ENCODE measurements at places on chromosomes 3 and 15.
A peak's percentile ranks its signal among the peaks of the same experiment; 100 is the strongest.

- no peak for DNase-seq
Observed at GRCh38 chr3:122967356-122967755, 60.2 kb downstream of the SEMA5B start.

DNA sequence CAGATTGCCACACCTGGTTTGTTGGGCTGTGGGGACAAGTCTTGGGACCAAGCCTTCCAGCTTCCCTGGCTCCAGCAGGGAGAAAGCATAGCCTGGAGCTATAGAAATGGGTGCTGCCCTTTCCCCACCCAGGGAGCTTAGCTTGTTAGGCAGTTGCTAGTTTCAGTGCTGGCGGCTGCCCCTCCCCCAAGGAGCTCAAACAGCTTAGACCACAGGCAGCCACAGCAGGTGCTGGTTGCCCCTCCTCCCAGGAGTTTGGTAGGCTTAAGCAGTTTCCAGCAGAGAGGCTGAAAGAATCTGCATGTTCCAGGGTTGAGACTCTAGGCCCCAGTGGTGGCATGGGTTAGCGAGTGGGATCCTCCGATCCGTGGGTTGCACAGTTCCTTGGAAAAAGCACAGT is 889.7 kb downstream of the IGSF11 start:
- DNase-seq, result no peak

- no peak for DNase-seq
Observed at GRCh38 chr3:149933858-149934257, 36.8 kb downstream of the PFN2 start.

GRCh38 chr3:71657831-71658530 is 67.2 kb downstream of the EIF4E3 start:
- no peak for DNase-seq

DNA sequence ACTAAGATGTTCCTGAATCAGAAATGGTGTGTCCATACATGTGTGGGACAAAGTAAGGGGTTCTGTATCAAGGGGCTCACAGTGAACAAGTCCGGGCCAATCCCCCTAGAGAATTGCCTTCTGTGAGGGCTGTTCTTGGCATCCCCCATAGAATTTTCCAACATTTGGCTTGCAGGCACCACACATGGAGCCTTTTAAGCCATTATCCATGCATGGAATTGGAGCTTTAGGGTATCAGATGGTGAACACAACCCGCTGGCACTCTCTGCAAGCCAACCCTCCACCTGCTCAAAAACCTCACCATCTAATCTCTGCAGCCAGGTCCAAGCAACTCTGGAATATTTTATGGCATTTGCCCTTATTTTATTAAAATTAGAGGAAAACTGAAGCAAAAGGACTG is 278.7 kb downstream of the ERC2 start:
- no peak for DNase-seq

GRCh38 chr15:34613997-34614396 is 30.5 kb upstream of the GOLGA8B start:
- DNase-seq, result no peak

DNA sequence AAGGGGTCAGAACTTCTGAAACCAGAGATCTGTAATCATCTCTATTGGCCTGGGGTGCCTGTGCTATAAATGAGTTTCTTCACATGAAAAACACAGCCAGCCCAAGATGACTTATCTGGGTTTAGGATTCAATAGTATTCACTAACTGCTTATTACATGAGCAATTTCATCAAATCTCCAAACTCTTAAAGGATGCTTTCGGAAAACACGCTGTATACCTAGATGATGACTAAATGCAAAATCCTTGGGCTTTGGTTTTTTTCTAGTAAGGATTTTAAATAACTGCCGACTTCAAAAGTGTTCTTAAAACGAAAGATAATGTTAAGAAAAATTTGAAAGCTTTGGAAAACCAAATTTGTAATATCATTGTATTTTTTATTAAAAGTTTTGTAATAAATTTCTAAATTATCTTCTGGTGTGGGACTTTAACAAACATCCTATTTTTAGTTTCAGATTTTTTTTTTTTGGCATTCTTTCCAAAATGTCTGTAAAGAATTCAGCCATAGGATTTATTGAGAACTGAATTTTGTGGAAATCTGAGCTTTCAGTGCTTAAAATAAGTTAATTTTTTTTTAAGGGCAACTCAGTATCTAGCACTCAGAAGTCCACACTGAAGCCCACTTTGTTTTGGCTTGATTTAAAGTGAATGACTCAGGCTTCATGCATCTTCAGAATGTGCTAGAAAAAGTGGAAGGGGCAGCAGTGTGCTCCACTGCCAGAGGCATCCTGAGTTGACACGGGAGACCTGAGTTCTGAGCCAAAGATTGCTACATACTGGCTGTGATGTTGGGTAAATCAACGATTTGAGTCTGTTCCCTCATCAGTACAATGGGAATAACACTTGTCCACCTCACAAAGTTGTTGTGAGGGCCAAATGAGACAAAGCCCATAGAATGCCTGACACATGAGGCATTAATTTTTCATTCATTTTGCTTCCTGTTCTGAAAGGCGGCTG is 18.7 kb downstream of the TMEM43 start:
- no peak for DNase-seq

- DNase-seq, result no peak
Observed at GRCh38 chr15:88800738-88801137, 2.5 kb upstream of the ACAN start.

DNA sequence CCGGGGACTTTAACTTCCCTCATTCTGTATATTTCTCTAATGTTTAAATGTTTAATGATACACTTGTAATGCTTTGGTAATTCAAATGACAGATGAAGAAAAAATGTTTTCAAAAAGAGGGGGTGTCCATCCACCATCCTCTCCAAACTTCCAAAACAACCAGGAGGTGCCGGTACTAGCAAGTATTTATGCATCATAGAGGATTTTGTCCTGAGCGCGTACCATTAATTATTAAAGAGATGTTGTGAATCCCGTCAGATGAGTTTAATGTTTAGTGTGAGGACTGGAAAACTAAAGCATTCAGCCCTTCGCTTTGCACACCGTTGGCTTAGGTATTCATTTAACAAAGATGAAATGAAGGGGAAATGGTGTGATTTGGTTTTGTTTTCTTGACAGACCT is 1.3 kb downstream of the SLC28A1 start:
- no peak for DNase-seq

DNA sequence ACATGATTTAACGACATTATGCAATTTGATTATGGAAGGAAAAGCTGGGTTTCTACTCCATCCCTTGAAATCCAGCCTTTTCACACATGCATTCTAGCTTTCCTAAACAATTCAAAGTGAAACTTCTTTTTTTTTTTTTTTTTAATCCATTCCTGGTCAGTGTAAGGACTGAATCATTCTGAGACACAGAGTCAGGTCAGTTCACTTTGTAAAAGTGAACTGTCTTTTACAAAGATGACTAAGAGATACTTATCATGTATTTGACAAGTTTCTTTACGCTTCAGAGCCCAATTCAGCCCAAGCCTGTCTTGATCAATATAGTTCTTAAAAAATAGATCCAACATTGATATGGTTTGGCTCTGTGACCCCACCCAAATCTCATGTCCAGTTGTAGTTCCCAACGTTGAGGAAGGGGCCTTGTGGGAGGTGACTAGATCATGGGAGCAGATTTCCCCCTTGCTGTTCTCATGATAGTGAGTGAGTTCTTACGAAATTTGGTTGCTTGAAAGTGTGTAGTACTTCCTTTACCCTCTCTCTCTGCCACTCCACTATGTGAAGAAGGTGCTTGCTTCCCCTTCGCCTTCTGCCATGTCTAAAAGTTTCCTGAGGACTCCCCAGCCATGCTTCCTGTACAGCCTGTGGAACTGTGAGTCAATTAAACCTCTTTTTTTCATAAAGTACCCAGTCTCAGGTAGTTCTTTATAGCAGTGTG is 345.6 kb upstream of the THBS1 start:
- DNase-seq, result no peak

DNA sequence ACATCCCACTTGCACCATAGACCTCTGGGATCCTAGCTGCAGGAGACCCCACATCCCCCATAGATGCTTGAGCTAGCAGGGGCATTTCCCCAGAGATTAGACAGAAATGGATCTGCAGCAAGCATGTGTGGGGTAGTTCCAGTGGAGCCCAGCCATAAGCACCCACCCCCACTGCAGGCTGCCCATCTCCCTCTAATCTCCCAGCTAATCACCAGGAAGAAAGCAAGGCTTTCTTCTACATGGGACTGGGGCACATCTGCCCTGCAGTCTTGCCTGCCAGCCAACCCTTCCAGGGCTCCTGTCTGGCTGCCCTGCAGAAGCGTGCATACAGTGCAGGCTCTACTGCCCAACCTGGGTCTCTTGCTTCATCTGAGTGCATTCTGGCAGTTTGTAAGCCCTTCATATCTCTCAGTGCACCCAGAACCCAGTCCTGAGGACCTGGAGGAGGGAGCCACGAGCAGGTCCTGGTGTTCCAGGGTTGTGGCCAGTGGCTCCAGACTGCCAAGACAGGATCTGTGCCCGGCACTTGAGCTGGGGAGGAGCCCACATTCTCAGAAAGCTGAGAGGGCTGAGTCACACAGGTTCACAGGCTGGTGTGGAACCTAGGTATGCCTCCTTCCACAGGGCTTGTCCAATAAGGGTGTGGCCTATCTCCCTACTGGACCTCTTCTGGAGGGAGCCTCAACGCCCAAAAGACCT is 49.9 kb upstream of the IGSF11 start:
- no peak for DNase-seq

GRCh38 chr15:86849136-86849535 is 769.5 kb downstream of the AGBL1 start:
- DNase-seq, result no peak

GRCh38 chr3:37885814-37886213 is 24.1 kb downstream of the CTDSPL start:
- DNase-seq, result no peak

DNA sequence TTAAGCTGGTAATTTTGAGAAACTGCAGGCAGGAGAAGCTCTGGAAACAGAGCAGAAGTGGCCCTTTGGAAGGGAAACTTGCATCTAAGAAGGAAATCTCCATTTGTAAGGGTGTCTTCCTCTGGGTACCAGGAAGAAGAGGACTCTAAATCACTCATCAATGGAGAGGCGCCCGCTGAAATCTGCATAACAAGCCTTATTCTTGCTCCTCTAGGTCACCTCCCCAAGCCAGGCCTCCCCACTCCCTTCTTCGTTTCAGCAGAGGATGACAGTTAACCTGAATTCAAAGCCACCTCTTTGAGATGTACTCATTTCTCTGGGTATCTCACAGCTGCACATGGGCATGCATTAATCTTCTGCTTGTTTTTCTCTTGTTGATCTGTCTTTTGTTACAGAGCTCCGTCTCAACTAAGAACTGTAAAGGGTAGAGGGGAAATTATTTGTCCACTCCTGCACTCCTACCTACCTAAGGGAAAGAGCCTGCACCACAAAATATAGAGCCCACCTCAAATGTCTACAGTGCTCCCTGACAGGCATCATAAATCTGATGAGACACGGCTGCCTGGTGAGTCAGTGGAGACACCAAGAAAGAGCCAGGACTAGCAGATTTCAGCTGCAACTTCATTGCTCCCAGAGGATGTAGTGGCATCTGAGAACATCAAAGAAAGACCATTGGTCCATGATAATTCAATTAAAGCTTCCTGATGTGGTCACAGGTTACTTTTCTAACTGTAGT is 51.5 kb downstream of the GABRB3 start:
- no peak for DNase-seq

DNA sequence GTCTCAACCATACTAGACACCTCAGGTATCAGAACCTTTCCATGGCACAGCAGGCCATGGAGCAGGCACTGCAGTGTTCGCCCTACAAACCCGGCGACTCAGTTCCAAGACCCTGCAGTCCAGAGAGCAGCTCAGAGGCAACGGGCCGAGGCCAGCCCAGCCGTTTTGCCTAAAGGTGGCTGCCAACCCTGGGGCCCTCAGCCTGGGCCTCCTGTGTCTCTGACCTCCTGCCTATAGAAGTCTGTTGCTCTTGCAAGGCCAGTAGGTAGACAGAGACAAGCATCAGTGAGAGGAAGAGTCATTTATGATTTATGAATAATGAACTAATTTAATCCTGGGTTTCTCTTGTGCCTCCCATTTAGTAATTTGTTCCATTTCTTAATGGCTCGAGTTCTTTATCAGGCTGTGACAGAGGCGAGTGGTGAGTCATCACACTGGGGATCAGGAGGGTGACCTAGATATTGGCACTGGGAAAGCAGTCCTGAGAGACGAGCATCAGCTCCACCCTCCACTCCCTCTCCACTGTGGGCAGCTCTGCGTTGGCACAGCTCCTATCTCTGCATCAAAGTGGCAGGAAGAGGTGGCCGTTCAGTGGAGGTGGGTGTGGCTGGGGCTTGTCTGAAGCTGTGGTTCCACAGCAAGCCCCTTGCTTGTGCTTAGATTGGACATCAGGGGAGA is 79.8 kb downstream of the ABHD5 start:
- peak; percentile 9 for DNase-seq

GRCh38 chr15:31801152-31801551 is 229.2 kb upstream of the CHRNA7 start:
- no peak for DNase-seq

DNA sequence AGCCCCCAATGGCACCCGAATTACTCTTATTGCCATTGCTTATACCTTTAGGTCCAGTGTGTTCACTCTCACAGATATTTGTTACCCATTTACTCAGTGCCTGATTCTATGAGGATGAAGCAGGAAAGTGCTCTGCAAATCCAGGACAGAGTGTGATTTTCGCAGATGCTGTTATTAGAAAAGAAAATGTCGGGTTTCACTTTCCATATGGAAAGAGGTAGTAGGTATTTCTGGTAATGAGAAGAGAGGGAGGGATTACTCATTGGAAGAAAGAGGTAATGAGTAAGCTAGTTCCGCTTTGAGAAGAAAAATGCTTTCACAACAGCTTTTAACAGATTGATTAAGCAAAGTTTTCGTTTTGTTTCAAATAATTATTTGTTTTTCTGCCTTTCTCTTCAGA is 336.3 kb upstream of the CFAP20DC start:
- DNase-seq, result no peak

DNA sequence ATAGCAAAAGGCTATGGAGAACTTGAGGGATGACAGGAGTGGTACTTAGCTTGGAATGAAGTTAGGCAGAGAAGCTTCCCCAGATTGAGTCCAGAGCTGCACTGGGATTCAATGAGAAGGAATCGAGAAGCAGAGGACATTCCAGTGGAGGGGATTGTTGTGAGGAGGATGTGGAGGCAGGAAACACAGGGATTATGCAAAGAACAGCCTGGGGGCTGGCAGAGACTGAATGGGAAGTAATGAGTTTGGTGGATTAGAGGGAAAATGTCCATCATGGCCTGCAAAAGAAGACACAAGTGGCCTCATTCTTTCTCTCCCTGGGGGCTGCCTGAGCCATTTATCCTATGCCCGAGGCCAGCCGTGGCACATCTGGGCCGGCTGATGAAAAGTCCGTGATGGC is 20.5 kb upstream of the SCN10A start:
- no peak for DNase-seq

DNA sequence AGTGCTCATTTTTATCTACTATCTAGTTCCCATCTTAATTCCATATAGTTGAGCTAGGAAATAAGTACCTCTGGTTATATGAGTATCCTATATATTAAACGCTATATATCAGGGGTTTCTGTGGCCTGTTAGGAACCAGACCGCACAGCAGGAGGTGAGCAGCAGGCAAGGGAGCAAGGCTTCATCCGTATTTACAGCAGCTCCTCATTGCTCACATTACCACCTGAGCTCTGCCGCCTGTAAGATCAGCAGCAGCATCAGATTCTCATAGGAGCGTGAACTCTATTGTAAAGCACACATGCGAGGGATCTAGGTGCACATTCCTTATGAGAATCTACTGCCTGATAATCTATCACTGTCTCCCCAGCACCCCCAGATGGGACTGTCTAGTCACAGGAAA is 23.0 kb downstream of the GSK3B start:
- no peak for DNase-seq

- DNase-seq, result no peak
Observed at GRCh38 chr3:120437559-120437958, 13.2 kb downstream of the FSTL1 start.

GRCh38 chr3:112297714-112298113 is 3.7 kb upstream of the SLC9C1 start:
- no peak for DNase-seq

Measured in activated CD8-positive, alpha-beta memory T cell treated with anti-CD3 and anti-CD28 coated beads for 1 hour (primary cell).